ENCODE measurements at places on chromosomes 5 and 9. TPM values are rescaled to one million over a fixed set of nuclear protein-coding genes. Genes with fewer than 3 reads are reported as not detected.

CCL19 gene
- total RNA-seq: not detected

OCLN gene
- 36.6 TPM for total RNA-seq

RASGEF1C gene
- not detected for total RNA-seq

OR1B1 gene
- not detected for total RNA-seq

GLDC gene
- not detected for total RNA-seq

TRPM6 gene
- total RNA-seq: 1.5 TPM

GFRA3 gene
- total RNA-seq: not detected

SLC1A1 gene
- not detected for total RNA-seq

CCT5 gene
- 405 TPM for total RNA-seq

PCDHGA1 gene
- total RNA-seq: 3.5 TPM

ZDHHC11B gene
- total RNA-seq: not detected

F12 gene
- 6.5 TPM for total RNA-seq

PCDHGA8 gene
- 3.3 TPM for total RNA-seq

MAMDC4 gene
- 1.9 TPM for total RNA-seq

GPR150 gene
- total RNA-seq: not detected

CAAP1 gene
- 16.6 TPM for total RNA-seq

UBAP2 gene
- 17.0 TPM for total RNA-seq

ARL14EPL gene
- total RNA-seq: 0.66 TPM

RXRA gene
- total RNA-seq: 39.1 TPM

PGM5 gene
- 113 TPM for total RNA-seq

SLC25A2 gene
- total RNA-seq: not detected

SCGB3A2 gene
- not detected for total RNA-seq

UQCRQ gene
- total RNA-seq: 261 TPM

SPATA31E1 gene
- total RNA-seq: not detected

TMEM174 gene
- total RNA-seq: not detected

C5orf58 gene
- total RNA-seq: not detected

FYB1 gene
- 0.05 TPM for total RNA-seq

GADD45G gene
- total RNA-seq: 23.5 TPM

ARL10 gene
- total RNA-seq: 5.7 TPM

PDE6A gene
- 0.47 TPM for total RNA-seq

EGFL7 gene
- 0.81 TPM for total RNA-seq

PIP5KL1 gene
- total RNA-seq: 0.20 TPM

TIFAB gene
- total RNA-seq: not detected

ACTBL2 gene
- total RNA-seq: 0.05 TPM

SMC5 gene
- 56.8 TPM for total RNA-seq

GPR21 gene
- total RNA-seq: 1.7 TPM

SLC45A2 gene
- not detected for total RNA-seq

FCN2 gene
- total RNA-seq: not detected

POLR3G gene
- 14.1 TPM for total RNA-seq

KCNV2 gene
- total RNA-seq: not detected

RBM27 gene
- 36.0 TPM for total RNA-seq

TNFSF15 gene
- 1.1 TPM for total RNA-seq

ICE1 gene
- 27.0 TPM for total RNA-seq

OBP2B gene
- not detected for total RNA-seq
